SK-N-SH (cell line): ENCODE measurements at places on chromosomes 7 and 10.

DNA sequence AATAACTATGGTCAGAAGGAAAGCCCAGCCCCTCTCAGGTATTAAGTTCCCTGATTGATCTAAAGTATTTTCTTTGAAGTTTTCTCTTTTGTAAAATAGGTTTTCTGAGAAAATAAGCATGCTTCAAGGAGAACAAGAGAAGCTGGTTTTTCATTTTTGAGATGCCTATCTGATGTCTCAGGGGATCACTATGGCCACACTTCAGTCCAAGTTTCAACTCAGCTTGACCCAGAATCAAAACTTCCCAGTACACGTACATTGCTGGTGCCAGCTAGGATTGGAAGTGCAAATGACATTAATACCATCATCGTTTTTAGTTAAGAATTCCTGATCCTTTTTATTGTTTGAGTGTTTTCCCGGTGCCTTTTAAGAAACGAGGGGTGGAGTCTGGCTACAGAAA is 7.2 kb downstream of the ITIH5 start:
- no peaks in the 10 kb centered on the region for H3K4me1 ChIP-seq
- no peaks in the 10 kb centered on the region for H3K36me3 ChIP-seq
- H3K27me3 ChIP-seq = no peaks in the 10 kb centered on the region
- no peak for DNase-seq

DNA sequence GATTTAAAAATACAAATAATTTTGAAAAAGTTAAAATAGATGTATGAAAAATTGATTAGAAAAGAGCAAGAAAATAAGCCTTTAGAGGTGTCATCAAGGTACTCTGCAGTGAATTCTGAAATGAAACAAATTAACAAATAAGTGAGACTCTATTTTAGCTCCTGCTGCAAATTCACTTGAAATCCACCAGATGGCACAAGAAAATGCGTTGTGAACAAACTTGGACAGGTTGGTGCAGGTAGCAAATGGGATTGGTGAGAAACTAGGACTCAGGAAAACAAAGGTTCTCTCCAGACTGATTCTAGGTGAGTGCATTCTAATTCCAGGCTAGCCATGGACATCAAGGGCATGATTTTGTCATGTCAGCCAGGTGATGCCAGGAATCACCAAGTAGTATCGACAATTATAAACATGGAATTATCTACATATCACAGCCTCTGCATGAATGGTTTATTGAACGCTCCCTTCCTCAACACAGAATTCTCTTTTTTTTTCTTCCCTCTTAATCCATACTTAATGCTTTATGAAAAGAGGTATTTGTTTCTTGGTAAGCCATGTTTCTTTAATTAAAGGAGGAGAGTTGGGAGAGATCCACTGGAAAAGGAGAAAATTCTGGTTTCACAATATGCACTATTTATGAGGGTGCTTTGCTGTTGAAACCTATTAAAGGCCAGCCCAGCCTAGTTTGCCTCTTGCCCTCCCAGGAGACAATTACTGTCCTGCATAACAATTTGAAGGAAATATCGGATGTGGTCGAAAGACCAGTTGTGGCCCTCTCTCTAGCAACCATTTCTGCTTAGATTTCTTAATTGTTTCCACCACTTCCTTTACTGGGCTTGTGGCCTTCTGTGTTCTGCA is 118.1 kb downstream of the ZNF365 start:
- no peaks in the 10 kb centered on the region for H3K27me3 ChIP-seq
- no peak for DNase-seq
- H3K36me3 ChIP-seq = no peaks in the 10 kb centered on the region
- no peaks in the 10 kb centered on the region for H3K4me1 ChIP-seq

DNA sequence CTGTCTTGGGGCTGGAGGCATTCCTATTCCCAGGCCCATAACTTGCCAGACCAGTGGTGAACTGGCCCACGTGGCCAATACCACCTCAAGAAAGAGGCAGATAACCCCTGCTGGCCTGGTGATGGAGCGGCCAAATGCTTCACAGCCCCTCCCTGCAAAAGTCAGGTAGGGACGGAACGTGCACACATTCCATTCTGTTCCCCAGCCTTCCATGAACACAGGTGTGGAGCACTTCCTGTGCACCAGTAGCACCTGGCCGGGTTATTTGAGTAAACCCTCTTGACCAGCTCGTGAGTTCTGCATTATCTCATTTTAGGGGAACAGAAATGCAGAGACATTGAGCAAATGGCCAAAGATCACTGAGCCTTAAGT is 134.4 kb downstream of the SH3PXD2A start:
- DNase-seq = no peak
- H3K4me1 ChIP-seq = peaks cover 17% of the 10 kb centered on the region; the same call in 1 of the 2 replicates
- no peak overlapping the region for H3K4me3 ChIP-seq
- no peaks in the 10 kb centered on the region for H3K27me3 ChIP-seq
- H3K36me3 ChIP-seq = no peaks in the 10 kb centered on the region

- no peaks in the 10 kb centered on the region for H3K36me3 ChIP-seq
- peaks cover 85% of the 10 kb centered on the region for H3K27me3 ChIP-seq
- no peak for DNase-seq
- no peak overlapping the region for H3K27ac ChIP-seq
Observed at GRCh38 chr7:292826-293225, 2.9 kb downstream of the FOXL3 start.

GRCh38 chr10:131260031-131260430 is 51.5 kb downstream of the TCERG1L start:
- H3K36me3 ChIP-seq = no peaks in the 10 kb centered on the region

DNA sequence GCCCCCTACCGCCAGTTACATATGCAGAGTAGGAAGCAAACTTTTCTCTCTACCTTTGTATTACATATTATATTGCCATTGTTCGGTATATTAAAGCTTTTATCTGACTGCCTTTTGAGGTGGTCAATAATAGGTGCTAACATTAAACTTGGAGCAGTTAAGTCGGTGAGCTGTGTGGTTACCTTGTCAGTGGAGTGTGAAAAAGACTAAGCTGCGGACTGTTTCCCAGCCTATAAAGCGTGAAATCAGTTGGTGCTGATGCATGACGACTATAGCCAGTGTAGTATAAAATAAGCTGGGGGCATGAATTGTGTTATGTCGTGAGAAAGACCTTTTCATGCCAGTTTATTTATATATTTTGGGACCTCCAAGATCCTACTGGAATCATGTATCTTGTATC is 33.7 kb downstream of the R3HCC1L start:
- no peaks in the 10 kb centered on the region for H3K27me3 ChIP-seq
- no peak for DNase-seq
- H3K36me3 ChIP-seq = peaks cover 31% of the 10 kb centered on the region
- H3K4me1 ChIP-seq = no peaks in the 10 kb centered on the region
- no peak overlapping the region for H3K27ac ChIP-seq
